HFF-Myc (cell line): ENCODE measurements at places on chromosomes 4 and X.

GRCh38 chr4:177119691-177120090 lies 190.0 kb upstream of the NEIL3 start:
- no peak for DNase-seq

- no peak for DNase-seq
Measured at GRCh38 chrX:49269767-49270248, at the start of gene PPP1R3F. Gene PPP1R3F, plus strand, starts transcription at chrX:49269793. Its CDS starts 77 bp downstream, at chrX:49269870.

DNA sequence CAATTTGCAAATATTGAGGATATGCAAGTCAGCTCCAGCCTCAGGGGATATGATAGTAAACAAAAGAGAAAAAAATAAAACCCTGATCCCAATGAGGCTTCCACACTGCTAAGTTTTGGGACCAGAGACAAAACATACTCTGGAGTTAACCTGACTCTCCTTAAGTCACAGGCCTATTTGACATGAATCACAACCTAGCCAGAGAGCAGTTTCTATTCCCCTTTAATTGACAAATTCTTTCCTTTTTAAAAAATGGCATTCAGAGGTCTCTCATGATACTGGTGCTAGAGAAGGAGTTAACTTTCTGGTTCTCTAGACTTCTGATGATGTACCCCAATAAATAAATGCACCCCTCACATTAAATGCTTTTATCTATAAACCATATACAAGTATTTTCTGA lies 8.8 kb downstream of the ACSL1 start:
- DNase-seq = no peak

DNA sequence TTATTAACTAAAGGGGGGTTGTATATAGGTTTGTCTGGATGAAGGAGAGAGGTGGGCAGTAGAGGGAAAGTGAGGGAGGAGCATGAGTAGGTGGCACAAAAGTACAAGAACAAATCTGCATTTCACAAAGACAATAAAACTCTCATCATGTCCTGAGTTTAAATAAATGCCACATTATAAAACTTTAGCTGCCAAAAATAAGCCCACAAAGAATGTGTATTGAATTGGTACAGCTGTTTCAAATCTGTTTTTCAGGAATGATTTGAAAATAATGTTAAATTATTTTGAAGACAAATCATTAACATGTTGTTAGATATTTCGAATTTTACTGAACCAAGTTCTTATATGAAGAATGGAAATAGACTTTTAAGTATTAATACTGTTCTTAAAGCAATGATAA lies 5.8 kb downstream of the CNKSR2 start:
- no peak for DNase-seq

- DNase-seq = no peak
Measured at GRCh38 chr4:124019749-124020549, 623.4 kb downstream of the SPRY1 start.

DNA sequence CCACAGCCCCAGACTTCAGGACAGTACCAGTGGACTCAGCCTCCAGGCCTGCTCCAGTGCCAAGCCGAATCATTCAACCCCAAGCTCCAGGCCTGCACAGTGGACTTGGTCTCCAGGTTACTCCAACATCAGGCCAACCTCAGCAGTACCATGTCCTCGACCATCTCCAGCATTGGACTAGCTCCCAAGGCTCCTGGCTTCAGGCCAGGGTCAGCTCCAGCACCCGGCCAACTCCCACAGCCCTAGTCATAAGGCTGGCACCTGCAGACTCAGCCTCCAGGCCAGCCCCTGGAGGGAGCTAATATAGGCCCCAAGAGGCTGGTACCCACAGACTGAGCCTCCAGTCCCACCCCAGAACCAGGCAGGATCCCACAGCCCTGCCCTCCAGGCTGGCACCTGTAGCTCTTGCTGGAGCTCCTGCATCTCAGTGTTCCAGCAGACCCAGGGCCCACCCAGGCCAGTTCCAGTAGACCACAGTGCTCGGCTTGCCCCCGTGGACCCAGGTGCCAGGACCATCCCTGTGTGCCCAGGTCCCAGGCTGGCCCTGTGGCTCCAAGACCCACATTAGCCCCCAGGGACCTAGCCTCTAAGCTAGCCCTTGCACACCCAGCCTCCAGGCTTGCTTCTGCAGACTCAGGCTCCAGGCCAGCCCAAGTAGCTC lies 25.6 kb downstream of the ZMAT1 start:
- DNase-seq = no peak
